ENCODE measurements at places on chromosomes 16 and 17.

DNA sequence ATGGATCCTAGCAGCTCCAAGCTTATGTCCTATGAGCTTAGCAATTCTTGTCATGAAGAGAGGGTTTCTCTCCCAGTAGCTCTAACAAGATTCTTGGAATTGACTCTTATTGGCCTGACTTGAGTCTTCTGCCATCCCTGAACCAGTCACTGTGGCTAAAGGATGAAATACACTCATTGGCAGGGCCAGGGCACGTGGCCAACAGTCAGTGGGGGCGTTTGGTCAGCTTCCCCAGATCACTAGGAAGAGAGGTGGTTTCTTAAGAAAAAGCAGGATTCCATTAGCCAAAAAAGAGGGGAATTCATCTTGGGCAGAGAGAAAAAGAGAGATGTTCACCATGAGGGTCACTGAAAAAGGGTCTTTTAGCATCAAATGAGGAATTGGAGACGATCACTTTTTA, 363.2 kb downstream of the SNX29 start:
- no peak for DNase-seq

- no peak for DNase-seq
These were observed 76.8 kb downstream of the CCDC182 start for GRCh38 chr17:57668332-57668731.

GRCh38 chr17:66372182-66372581, 69.8 kb downstream of the PRKCA start:
- DNase-seq = no peak

- DNase-seq = no peak
These were observed 7.3 kb downstream of the DLX4 start for GRCh38 chr17:49976163-49976827.

DNA sequence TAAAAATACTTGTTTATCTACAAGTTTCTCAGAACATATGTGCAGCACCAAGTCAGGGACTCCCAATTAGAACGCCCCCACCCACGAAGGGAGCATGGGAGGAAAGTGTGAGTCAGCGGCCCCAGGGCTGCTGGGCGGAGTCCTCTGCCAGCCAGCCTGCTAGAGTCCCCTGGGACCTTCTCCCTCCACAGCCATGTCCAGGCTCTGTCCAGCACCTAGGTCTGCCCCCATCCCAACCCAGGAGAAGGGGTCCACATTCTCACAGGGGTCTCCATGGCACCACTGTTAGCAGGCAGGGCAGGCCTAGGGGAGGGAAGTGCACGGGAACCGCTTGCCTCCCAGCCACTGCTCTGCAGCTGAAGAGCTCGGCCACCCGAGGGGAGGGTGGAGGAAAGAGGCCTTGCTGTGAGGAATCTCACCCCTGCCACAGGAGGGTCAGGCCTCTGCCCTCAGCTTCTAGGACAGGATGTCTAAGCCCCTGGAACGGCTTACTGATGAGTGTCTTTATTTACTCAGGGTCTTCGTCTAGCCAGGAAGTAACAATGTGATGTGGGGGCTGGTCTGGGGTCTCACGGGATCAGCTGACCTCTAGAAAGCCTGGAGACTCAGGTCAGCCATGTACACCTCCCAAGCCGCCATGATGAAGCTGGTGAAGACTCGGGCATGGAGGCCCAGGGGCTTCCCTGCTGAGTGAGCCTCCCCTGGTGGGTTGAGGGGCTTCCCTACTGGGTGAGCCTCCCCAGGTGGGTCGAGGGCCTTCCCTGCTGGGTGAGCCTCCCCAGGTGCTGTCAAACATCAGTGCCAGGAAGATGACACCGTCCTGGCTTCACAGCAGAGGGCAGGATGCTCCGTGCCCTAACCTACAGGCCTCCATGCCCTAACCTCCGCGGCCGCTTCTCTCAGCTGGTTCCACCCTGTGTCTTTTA, 190.3 kb downstream of the RBFOX3 start:
- DNase-seq = no peak

DNA sequence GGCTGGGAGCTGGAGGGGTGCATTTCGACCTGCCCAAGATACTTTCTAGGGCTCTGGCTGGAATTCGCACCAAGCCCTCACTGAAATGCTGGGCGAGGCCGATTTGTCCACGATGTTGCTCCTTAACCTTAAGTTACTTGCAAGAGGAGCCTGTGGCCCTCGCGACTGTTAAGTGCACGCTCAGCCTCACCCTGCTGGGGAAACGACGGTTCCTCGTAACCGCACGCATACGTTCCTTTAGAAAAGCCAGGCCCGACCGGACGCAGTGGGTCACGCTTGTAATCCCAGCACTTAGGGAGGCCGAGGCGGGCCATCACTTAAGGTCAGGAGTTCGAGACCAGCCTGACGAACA, 607 bp upstream of the NCOR1 start:
- DNase-seq = no peak

- DNase-seq = no peak
These were observed 44.0 kb downstream of the ANKRD11 start for GRCh38 chr16:89446136-89446974.

DNA sequence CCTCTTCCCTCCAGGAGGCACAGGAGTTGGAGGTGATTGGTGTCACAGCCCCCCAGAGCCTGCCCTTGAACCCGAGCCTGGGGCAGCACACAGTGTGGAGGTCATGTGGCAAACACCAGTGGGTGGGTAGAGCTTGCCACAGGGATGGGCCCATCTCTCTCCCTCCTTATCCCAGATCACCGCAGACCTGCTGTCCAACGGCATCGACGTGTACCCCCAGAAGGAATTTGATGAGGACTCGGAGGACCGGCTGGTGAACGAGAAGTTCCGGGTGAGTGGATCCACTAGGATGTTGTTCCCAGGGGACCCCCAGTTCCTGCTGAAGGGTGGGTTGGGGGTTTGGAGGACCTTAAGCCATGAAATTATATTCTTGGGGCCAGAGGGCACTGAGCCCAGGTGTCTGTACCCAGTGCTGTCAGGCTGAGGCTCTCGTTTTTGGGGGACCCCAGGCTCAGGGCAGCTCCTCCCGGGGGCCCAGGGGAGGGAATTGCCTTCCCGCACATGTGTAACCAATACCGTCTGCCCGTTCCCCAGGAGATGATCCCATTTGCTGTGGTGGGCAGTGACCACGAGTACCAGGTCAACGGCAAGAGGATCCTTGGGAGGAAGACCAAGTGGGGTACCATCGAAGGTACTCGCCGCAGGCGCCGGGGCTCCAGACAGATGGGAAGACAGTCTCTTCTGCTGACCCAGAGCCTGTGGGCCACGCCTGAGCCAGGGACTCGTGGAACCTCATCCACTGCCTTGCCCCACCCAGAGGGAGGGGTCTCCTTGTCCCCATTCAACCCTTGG, 351.9 kb downstream of the SEC14L1 start:
- no peak for DNase-seq

- no peak for DNase-seq
These were observed 14.1 kb upstream of the C1QL1 start for GRCh38 chr17:44982113-44982702.

- no peak for DNase-seq
These were observed 85.4 kb downstream of the IRX3 start for GRCh38 chr16:54201200-54201599.

DNA sequence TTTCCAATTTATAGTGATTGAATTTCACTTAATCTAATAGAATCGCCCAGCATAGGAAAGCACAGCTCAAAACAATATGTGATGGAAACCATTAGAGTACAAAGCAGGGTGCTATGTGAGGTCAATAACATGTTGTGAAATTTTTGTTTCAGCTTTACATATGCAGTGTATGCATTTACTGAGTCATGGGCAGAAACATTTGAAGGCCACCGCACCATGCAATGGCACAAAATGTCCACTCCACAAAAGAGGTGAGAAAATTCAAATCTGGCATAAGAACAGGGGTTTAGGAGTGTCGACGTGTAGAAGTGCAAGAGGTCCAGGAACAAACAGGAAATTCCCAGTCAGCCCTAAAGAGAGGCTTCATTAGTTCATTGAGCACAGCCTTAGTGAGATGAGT, 131.2 kb downstream of the ANKFN1 start:
- DNase-seq = no peak

DNA sequence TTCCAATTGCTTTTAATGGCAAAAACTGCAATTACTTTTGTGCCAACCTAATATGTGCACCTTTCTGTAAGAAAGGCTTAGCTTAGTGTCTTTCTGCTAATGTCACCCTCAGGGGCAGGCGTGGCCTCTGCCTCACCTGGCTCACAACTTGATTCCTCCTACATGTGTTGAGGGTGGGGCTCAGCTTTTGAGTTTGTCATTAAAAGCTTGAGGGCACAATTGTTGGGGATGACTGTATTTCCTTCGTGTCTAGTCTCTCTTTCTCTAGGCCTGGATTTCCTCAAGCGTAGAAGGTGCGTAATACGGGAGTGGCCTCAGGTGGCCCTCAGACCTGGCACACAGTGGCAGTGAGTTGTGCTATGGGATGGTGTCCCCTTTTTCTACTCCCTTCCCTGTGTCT, 94.4 kb downstream of the CLEC16A start:
- no peak for DNase-seq

- no peak for DNase-seq
These were observed 247.8 kb downstream of the ENGASE start for GRCh38 chr17:79322211-79323123.

DNA sequence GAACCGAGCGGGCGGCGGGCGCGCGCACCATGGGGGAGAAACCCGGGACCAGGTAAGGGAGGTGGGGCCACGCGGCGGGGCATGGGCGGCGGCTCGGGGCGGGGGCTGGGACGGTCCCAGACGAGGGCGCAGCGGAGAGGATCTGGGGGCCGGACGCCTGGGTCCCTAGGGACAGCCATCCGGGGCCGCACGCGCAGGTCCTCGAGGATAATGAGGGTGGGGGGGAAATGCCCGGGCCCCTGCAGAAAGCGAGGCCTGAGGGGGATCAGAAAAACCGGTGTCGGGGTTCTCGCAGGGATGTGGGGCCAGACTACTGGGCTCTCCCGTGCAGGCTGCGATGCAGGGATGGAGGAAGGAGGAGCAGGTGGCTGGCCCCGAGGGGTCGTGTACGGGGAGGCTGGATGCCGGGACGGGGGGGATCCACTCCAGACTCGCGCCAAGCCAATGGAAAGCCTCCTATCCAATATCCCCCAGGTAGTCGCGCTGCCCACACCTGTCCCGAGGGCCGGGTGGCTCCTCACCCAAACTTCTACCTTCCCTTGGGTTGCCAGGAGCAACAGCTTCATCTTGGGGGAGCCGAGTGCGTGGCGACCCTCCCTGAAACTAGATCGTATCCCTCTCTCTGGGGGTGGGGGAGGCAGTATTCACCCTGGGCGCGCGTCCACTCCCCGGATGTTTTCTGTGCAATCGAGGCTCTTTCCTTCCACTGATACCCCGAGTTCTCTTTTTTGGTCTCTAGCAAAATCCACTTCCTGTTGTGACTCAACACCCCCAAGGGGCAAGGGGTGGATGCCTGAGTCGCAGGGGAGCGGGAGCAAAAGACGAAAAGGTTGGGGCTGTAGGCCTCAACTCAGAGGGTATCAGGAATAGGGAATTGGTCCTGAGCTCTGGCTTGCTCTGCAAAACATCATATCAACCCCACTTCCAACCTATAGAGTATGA, 532 bp downstream of the ARRB2 start:
- no peak for DNase-seq

DNA sequence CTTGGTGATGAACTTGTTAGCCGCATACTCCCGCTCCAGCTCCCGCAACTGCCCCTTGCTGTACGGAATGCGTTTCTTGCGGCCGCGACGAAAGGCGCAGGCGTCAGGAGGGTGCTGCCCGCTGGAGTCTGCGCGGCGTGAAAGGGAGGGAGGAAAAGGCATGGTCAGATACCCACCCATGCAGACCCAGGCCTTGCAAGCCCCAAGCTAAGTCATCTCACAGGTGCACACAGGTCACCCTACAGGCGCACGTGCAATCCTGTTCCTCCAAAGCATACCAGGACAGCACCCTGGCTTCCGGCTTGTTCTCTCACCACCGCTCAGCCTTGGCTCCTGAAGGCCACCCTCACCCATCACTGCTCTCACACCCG, 1.6 kb downstream of the HOXB13 start:
- no peak for DNase-seq

DNA sequence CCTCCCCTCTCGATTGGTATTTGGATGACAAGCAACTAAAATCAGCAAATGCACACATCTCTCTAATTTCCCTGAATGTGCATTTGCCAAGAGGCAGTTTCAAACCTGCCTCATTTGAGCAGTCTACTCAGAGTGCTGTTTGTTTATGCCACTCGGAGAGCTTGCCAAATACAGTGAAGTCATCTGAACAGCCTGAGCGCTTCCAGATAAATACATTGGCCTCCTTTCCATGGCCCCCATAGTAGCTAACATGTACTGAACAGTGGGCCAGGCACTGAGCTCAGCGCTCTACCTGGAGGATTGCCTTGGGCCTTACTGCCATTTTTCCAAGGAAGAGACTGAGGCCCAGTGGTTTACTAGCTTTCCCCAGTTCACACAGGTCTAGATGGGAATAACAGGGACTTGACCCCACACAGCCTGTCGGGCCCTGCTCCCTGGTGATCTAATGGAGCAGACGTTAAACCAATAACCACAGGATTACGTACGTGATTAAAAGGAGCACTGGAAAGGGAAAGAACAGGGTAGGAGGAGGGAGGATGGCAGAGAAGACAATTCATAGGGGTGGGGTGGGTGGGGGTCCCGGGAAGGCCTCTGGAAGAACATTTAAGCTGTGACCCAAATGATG, 18.7 kb upstream of the ANKRD40CL start:
- DNase-seq = no peak

- no peak for DNase-seq
These were observed 51.4 kb downstream of the MFSD11 start for GRCh38 chr17:76789235-76789788.

DNA sequence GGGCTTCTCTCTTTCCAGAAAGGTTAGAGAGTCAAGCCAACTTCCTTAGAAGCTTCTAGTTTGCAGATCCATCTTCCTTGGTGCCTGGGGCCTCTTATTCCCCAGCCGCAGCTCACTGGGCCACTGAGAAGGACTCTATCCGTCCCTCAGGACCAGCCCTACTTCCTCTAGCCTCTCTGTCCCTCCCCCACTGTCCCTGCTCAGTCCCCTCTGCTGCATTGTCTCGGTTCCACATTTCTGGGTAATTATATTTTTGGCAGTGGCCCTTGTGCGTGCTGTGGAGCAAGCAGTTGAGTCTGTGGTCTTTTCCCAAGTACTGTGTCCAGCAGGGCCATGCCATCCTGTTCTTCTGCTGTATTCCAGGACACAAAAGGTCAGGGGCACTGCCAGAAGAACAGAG, 17.8 kb downstream of the IRX3 start:
- no peak for DNase-seq

DNA sequence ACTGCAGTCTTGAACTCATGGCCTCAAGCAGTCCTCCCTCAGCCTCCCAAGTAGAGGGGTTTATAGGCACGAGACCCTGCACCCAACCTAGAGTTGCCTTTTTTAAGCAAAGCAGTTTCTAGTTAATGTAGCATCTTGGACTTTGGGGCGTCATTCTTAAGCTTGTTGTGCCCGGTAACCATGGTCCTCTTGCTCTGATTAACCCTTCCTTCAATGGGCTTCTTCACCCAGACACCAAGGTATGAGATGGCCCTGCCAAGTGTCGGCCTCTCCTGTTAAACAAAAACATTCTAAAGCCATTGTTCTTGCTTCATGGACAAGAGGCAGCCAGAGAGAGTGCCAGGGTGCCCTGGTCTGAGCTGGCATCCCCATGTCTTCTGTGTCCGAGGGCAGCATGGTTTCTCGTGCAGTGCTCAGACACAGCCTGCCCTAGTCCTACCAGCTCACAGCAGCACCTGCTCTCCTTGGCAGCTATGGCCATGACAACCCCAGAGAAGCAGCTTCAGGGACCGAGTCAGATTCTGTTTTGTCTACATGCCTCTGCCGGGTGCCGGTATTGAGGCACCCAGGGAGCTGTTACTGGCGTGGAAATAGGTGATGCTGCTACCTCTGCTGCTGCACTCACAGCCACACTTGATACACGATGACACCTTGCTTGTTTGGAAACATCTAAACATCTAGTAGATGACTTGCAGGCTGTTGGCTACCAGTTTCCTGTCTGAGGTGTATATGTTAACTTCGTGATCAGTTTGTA, 3.3 kb downstream of the RPL13 start:
- DNase-seq = no peak
